ENCODE measurements at places on chromosomes 4 and X.

DNA sequence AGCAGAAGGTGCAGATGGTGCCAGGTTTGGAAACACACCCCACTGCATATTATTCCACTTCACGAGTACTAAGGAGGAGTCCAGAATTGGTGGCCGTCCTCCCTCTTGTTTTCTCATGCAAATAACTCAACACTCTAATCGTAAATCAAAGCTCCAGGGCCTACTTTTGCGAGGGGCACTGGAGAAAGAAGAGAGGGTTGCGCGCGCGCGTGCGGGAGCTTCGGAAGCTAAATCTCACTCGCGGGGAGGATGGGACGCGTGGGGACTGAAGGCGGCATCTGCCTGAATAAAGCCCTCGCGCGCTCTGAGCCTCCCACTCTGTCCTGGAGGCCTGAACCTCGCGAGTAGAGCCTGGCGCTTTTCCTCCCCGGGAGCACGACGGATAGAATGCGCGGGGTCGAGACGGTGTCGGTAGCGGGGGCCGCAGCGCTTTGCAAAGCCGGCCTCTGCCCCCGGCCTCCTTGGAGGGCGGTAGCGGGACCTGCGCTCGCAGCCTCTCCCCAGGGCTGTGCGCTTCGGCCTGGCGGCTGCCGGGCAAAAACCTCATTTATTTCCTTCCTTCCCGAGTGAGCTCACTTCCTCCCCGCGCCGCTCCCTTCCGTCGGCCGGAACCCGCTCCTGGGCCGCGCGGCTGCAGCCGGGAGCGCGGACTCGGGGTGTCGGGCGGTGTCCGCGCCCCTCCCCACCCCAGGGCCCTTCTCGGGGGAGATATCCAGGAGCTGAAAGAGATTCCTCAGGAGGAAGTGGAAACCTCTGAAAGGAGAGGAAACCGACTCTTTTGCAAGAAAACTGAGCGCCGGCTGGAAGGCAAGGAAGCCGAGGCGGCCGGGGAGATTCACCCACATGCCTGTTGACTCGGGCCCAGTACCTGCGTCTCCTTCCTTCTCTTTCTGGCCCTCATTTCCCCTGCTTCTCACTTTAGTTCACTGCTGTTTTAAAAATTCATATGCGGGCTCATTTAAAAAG, 20.7 kb downstream of the HAND2 start:
- DNase-seq = no peak

GRCh38 chr4:99079625-99080295, 8.8 kb downstream of the ADH5 start:
- no peak for DNase-seq

DNA sequence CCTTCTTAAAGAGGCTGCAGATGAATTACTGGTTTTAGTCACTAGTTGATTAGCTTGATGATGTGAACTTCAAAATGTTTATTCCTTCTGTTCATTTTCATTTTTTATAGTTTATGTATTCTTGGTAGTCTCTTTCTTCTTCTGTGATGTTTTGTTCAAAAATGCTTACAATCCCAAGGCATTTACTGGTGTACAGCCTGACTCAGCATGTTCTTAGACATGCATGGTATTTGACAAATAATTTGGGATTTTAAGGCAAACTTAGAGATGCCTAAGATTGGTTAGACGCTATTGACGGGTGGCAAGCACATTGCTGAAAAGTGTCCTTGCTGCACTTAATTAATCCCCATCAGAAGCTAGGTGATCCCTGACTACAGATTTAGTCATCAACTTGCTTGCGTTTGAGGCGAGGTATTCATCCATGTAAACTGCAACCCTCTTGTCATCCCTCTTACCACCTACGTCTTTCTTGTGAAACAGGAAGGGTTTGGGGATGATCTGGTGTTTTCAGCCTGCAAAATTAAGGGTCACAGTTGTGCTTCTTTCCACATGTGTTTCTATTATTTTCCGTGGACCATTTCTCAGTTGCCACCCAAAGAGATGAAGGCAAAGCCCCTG, 331.8 kb downstream of the DKK2 start:
- no peak for DNase-seq

- DNase-seq = no peak
Observed at GRCh38 chrX:51281758-51282318, 50.8 kb upstream of the NUDT10 start.

DNA sequence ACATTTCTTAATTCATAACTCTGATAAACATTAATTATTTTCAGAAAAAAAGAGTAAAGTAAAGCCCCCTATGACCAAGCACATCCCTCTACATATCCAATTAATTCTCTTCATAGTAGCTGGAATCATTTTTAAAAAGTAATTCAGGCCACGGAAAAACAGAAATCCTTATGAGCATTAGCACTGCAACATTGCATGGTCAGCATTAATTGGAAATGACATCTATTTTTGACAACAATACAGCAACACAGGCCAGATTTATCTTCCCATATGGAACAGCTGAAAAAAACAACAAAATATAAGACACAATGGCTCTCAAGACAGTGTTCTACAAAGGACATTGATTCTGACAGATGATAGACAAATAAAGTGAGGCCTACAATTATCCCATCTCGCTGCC, 236.6 kb downstream of the TMA16 start:
- no peak for DNase-seq

- no peak for DNase-seq
Observed at GRCh38 chrX:151679798-151680402, 15.4 kb upstream of the PRRG3 start.

DNA sequence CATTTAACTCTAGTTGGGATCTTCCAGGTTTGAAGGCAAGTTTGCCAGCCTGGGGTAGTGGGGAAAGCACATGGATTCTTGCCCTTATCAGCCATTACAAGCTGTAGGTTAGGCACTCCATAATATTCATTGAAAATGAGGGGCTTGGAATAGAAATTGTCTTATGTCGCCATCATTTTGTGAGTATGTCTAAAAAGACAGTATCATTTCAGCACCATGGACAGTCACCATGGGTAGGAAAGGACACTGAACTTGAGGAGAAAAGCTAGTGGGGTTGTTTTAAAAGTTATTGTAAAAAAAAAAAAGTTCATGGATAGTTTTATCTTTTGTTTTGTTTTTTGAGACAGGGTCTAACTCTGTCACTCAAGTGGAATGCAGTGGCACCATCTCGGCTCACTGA, 356.1 kb downstream of the HNRNPD start:
- DNase-seq = no peak
